ENCODE measurements at places on chromosomes 2 and 18.

DNA sequence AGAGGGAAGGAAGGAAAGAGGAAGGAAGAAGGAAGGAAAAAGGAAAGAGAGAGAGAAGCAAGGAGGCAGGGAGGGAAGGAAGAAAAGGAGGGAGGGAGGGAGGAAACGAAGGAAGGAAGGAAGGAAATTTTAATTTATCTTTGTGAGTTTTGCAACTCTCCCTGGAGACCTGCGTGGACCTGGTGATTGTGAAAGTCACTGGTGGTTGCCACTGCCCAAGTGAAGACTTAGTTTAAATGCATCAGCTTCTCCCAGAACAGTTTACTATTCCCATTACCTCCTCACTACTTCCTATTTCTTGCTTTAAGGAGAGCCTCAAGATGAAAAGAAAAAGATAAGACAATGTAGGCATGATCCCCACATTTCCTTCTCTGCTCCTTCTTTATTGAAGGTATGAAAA lies 68.8 kb downstream of the ACVR1C start:
- DNase-seq: no peak

GRCh38 chr2:165522719-165523118 lies 53.2 kb downstream of the CSRNP3 start:
- DNase-seq: no peak

GRCh38 chr2:46363535-46364170 lies 66.4 kb downstream of the EPAS1 start:
- DNase-seq: peak; percentile 69

GRCh38 chr18:74444104-74444503 lies 13.0 kb downstream of the DIPK1C start:
- no peak for DNase-seq

GRCh38 chr2:72803151-72803550 lies 22.7 kb downstream of the EXOC6B start:
- peak; percentile 17 for DNase-seq

- no peak for DNase-seq
These were observed 1.2 kb downstream of the CBLN2 start for GRCh38 chr18:72542984-72543356.

- peak; percentile 67 for DNase-seq
These were observed at the start of gene RAB17 for GRCh38 chr2:237590272-237591140. RAB17 (minus strand) TSS chr2:237590734; CDS start chr2:237586154, 4,580 bp downstream.

DNA sequence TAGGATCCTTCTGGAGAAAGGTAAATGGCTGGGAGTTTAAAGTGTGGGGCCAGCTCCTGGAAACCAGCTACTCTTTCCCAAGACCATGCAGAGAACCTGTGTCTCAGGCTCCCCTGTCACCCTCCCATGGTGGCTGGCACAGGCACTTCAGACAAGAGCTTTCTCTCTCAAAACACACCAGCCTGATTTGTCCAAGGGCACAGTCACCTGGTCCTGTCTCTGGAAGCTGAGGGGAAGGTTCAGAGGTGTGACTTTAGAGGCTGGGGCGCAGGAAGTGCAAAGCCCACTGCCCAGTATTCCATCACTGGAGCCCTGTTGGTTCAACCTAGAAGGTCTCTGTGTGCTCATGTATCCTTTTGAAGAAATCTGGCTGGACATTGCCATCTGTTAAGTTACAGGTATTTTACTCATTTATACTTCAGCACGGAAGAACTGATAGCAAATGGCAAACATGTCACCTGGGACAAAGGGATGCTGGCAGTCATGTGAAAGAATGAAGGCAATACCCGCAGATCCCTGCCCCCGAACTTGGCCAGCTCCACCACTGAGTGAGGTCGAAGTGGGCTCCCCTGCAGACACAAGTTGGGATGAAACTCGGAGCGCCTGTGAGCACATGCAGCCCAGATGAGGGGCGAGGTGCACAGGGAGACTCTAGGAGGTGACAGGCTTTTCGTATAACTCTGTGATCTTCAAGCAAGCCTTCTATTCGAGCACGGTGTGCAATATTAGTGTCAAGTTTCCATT lies 96.9 kb upstream of the MGAT4A start:
- no peak for DNase-seq

DNA sequence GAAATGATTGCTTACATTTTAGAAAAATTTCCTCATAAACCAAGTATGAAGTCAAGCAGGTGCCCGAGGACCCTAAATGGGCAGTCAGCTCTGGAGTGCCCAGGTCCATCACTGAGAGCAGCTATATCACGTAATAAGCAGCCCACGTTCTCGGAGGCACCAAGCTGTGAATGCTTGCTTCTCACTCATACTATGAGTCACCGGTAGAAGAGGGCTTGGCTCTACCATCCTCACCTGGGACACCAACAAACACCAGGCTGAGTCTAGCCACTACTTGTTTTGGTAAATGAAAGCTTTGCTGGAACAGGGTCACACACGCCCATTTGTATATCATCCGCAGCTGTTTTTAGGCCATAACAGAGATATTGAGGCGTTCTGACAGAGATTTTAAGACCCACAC lies 207.5 kb downstream of the SEPTIN10 start:
- no peak for DNase-seq

- DNase-seq: peak; percentile 97
These were observed 302.7 kb upstream of the TNP1 start for GRCh38 chr2:217162533-217162932.

- DNase-seq: no peak
These were observed 156.4 kb downstream of the SLC39A10 start for GRCh38 chr2:195813421-195813820.

DNA sequence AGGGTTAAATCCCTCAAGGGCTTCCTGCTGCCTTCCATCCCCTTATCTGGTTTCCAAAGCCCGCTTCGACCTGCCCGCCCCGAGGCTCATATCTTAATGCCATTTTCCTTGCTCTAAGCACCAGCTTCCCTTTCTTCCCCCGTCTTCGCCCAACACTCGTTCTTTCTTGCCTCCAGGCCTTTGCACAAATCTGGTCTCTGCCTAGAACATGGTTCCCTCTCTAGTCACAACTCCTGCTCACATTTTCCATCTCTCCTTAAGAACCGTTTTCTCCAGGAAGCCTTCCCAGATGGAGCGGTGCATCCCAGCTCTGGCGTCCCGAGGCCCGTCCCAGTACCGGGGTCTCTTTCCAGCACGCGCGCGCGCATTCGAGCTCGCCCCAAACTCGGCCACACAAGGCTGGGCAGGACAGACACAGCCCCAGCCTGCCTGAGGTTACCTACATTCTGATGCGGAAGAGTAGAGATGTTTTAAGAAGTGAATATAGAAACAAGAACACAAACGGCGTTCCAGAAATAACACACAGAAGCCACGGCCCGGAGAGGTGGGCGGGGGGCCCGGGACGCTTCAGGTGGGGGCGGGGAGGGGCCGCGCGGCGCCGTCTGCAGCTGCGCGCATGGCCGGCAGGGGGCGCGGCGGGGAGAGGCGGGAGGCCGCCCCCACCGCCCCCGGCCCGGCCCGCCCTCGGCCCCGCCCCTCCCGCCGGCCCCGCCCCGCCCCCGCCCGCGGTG lies at the start of gene DGKD:
Gene DGKD, plus strand, starts transcription at position 726 of the 731 bp plus-strand sequence. CDS start 25 bp downstream, outside the sequence.
- DNase-seq: peak; percentile 51

DNA sequence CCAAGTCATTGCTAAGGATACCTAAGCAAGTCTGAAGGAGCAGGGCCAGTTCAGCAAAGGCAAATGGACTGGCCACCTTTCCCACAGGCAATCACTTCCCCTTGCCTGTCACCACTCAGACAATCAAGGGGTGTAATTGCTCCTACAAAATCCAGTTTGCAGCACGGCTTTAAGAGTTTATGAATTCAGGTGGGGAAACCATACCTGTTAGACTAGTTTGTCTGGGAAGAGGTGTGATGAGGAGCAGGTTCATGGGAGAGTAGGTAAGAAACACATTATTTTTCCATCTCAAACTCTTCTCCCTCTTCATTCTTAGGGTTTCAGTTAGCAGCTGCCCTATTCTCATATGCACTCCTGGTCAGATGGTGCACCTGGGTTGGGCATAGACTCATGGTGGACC lies 102.5 kb downstream of the EVA1A start:
- no peak for DNase-seq

GRCh38 chr2:22826703-22827102 lies 558.3 kb upstream of the KLHL29 start:
- no peak for DNase-seq

GRCh38 chr2:239138610-239139009 lies 262.2 kb downstream of the HDAC4 start:
- no peak for DNase-seq

DNA sequence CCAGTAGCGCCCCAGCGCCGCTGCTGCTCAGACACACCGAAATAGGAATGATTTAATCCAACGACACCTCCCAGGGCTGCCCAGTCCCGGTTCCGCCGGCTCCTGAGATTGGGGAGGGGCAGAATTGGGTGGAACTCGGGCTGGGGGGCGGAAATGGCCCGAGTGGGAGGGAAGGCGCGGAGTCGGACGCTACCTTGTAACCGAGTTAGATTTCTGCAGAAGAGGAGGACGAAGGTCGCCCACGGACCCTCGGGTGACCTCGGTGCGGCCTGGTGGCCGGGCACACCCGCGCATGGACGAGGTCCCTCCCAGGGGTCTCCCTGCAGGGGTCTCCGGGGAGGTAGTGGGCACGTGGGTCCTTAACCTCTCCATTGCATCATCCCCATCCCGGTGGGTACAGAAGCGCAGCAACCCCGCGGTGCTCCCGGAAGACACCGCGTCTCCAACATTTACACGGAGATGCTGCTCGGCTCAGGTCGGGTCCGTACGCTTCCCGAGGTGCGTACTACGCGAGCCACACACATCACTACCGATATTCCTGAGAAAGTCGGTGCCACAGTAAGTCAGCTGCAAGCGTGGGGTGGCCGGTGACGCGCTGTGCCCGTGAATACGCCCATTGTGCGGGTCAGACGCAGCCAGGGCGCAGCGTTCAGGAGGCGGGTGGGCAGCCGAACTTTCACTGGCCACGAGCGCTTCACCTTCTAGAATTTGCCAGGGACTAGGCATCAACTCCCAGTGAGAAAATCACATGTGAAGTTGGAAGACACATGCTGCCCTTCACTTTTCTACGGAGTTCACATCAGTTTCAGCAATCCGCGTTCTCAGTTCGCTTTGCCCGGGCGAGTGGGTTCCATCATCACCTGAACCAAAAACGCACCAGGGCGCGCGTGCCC lies 3.0 kb downstream of the ZNF516 start:
- DNase-seq: peak; percentile 32

DNA sequence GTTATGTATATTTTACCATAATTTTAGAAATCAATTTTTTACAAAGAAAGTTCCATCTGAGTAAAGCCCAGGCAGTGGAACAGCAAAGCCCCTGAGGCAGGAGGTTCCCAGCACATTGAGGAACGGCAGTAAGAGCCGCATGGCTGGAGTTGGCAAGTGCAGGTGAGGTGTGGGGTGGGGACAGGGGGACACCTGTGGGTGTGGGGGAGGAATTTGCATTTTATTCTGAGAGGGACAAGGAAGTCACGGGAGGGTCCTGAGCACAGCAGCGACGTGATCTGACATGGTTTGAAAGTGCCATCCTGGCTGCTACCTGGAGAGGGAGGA lies 16.1 kb upstream of the ADI1 start:
- DNase-seq: no peak

GRCh38 chr2:29220506-29221270 lies 105.5 kb downstream of the CLIP4 start:
- no peak for DNase-seq

GRCh38 chr18:48662011-48662661 lies 123.3 kb downstream of the CTIF start:
- DNase-seq: peak; percentile 34

GRCh38 chr2:239293775-239294430 lies 106.9 kb downstream of the HDAC4 start:
- no peak for DNase-seq

DNA sequence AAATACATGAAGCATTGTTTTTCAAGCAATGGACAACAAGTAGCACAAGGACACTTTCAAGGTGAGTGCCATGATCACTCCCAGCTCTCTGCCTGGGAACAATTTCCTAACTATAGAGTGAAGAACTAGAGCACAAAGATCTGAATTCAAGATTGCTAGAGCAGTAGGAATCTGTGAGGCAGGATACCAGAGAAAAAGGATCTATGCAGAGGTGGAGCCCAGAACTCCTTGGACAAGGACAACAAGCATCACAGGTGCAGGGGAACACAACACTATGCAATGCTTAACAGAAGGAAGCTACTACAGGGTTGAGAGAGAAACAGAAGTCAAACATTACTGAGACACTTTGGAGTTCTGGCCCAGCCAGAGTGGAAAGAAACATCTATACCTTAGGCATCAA lies 24.7 kb downstream of the ATL2 start:
- no peak for DNase-seq

- DNase-seq: no peak
These were observed 96.9 kb upstream of the NEDD4L start for GRCh38 chr18:57947117-57947516.

GRCh38 chr2:46008091-46008870 lies 288.9 kb upstream of the EPAS1 start:
- peak; percentile 31 for DNase-seq

GRCh38 chr2:72236445-72237067 lies 88.9 kb upstream of the CYP26B1 start:
- DNase-seq: peak; percentile 72

GRCh38 chr2:71561441-71562267 lies 108.3 kb downstream of the DYSF start:
- DNase-seq: no peak

GRCh38 chr2:210224941-210225672 lies at the start of gene ACADL:
ACADL (minus strand) TSS chr2:210225447; CDS start chr2:210225263, 184 bp downstream.
- peak; percentile 35 for DNase-seq

GRCh38 chr2:8597094-8597493 lies 84.8 kb upstream of the ID2 start:
- DNase-seq: no peak

DNA sequence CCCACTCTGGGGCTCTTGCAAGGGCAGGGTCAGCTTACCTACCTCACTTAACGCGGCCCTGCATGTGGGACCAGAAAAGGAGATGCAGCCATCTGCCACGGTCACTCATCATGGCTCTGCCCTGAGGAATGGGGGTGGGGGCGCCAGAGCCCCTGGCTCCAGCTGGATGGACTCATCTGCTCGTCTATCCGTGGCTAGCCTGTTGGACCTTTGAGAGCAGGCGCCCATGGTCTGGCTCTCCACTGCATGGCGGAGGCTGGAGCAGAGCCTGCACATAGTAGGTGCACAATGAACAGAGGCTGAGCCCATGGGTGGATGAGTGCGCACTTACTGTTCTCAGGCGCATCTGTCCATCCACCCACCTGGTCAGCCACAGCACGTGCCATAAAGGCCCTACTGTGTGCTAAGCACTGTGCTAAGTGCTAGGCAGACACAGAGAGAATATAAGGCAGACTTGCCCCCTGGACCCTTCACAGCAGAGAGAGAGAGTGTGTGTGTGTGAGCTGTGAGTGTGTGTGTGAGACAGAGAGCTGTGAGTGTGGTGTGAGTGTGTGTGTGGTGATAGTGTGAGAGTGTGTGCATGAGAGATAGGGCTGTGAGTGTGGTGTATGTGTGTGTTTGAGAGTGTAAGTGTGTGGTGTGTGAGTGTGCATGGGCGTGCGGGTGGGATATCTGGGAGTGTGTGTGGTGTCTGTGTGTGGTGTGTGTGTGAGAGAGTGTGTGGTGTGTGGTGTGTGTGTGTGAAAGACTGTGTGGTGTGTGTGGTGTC lies 151.3 kb downstream of the TFCP2L1 start:
- DNase-seq: no peak

GRCh38 chr2:118752762-118753429 lies 94.6 kb downstream of the EN1 start:
- DNase-seq: no peak
